BJ (cell line): ENCODE measurements at places on chromosomes 3 and 15.

DNA sequence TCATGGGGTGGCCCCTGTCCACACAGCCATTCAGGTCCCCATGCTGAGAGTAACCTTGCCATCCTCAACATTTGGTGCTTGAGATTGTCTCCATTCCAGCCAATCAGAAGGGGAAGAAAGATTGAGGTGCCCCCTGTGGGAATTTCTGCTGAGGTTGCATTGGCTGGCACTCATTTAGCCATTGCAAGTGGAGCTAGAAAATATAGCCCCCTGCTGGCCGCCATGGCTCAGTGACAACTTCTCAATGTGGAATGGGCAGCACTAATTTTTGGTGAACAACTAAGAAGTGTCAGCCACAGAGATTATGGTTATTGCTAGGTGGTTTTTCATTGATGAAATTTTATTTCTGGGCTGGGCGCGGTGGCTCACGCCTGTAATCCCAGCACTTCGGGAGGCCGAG lies 22.0 kb downstream of the COL6A6 start:
- DNase-seq = no peak

DNA sequence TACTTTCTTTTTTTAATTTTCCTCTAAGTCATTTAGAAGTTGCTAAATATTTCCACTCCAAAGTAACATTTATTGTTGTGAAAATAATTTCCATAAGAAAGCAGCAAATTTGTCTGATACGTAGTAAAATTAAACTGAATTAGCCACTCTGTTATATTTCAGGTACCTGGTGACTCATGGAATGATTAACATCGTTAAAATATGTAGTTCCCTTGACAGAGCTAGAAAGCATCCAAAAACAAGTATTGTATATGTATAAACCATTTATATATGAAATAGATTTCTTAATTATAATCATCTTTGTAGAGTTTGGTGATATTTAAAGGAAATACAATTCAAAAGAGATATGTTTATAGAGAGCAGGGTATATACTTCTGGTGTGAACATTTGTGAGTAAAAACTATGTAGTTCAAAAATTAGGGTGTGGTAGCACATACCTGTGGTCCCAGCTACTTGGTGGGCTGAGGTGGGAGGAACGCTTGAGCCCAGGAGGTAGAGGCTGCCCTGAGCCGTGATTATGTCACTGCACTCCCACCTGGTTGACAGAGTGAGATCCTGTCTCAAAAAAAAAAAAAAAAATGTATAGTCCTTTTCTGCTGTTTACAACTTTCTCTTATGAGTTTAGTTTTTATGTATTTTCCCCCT lies 36.6 kb downstream of the ATP11B start:
- DNase-seq = no peak

DNA sequence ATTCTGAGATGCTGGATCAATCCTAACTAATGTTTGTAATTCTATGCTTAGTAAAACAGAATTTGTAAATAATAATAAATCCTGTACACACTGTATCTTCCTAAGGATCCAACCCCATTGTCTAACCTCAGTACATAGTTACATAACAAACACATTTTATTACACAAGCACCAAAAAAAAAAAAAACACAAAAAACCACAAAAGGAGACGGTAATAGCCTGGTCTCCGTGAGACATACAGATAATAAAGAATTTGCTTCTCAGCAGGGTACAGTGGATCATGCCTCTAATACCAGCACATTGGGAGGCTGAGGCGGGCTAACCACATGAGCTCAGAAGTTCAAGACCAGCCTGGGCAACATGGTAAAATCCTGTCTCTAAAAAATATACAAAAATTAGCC lies 558.7 kb downstream of the MAGI1 start:
- DNase-seq = no peak

GRCh38 chr3:30646181-30646876 lies 39.9 kb downstream of the TGFBR2 start:
- DNase-seq = no peak

DNA sequence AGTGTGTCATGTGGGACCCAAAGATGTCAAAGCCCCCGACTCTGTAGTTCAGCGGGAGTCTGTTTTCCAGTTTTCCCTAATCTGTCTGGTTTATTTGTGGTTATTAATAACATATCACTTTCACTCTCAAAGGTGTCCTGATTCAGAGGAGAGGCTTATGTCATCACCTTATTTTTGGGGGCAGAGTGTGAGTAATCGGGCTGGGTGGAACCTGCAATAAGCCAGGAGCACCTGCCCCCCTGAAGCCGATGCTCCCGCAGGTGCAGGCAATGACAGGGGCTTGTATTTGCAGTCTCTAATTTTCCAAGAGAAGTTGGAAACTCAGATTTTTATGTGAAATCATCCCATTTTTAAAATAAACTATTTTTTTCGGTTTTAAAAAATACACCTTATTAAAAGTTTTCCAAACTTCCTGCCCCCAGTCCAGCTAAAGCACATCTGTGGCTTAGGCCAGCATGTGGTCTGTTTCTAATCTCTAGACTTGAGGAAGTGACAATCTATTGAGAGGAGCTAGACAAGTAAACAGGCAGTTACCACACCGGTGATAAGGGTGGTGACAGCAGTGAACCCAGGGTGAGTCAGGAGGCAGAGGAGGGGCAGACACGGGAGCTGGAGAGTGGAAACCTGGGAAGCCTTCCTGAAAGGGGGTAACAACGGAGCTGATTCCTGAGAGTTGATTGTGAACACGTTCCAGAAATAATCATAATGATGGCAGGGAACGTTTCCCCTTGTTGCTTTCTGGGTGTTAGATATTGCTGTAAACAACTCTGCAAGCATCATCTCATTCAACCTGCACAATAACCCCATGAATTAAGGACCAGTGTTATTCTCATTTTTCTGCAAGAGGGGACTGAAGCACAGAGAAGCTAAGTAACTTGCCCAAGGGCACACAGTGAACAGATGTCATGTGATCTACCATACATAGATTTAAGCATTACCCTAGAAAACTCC lies 37.2 kb downstream of the BHLHE40 start:
- DNase-seq = no peak

DNA sequence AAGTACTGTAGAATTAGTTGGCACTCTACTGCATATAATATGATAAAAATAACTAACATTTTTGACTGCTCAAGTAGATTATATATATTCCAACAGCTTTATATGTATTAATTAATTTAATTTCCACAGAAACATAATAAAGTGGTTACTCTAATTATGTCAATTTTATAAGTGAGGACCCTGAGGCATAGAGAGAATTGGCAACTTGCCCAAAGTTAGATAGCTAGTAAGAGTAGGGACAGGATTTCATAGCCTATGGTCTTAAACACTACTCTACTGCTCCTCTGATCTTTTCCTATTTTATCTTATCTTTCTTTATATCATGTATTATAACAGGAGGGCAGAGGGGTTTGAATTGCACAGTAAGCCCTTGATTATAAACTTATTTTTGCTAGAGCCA lies 418.7 kb upstream of the SGO1 start:
- no peak for DNase-seq

GRCh38 chr3:64653101-64653500 lies 34.7 kb downstream of the ADAMTS9 start:
- no peak for DNase-seq

GRCh38 chr15:47844437-47844836 lies 127.1 kb downstream of the SEMA6D start:
- DNase-seq = no peak

GRCh38 chr15:48851956-48852355 lies 26.0 kb upstream of the EID1 start:
- DNase-seq = no peak

DNA sequence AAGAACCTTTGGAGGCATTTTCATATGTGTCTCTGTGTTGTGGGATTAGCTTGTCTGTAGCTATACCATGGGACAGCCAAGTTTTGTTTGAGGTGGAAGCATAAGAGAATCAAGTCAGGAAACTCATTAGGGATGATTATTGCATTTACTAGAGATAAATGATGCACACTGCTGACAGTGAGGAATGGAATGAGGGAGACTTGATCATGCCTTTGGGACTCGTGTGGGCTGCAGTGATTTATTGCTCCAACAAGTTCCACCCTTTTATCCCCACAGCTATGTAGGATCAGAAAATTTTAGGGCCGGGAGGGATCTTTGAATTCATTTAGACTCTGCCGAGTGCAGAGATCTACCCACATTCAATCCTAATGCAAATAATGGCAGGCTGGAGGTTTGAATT lies 16.3 kb downstream of the ZNF385D start:
- DNase-seq = no peak
